Activated B cell treated with CpG ODN at 0.5 μM for 24 hours (primary cell): ENCODE measurements at places on chromosomes 5 and 9. TPM values are rescaled to one million over a fixed set of nuclear protein-coding genes. Genes with fewer than 3 reads are reported as not detected.

Gene HMCN2
- total RNA-seq = not detected in 2 replicates

Gene IQGAP2
- 6.7 and 8.8 TPM in 2 replicates for total RNA-seq

GRCh38 chr5:37893434-37894134 lies 53.7 kb upstream of the GDNF start:
- no peak for DNase-seq

DNA sequence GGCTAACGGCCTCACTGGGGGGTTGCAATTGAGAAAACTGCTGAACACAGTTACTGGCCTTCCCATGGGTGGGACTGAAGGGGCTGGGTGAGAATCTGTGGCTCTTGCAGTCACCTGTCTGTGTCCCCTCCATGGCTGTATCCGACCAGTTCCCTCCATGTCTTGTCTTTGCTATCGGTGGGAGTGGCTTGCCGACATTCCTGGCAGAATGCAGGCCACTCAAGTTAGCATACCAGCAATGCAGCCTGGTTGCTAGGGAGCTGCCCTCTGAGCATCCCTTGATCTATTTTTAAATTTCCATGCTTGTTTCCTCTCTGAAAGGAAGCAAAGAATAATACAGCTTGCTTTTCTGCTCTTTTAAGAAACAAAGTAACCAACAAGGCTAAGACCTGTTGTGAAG lies 1509.7 kb upstream of the WWC1 start:
- no peak for DNase-seq

GRCh38 chr9:36141288-36141687 lies 4.8 kb downstream of the GLIPR2 start:
- no peak for DNase-seq

DNA sequence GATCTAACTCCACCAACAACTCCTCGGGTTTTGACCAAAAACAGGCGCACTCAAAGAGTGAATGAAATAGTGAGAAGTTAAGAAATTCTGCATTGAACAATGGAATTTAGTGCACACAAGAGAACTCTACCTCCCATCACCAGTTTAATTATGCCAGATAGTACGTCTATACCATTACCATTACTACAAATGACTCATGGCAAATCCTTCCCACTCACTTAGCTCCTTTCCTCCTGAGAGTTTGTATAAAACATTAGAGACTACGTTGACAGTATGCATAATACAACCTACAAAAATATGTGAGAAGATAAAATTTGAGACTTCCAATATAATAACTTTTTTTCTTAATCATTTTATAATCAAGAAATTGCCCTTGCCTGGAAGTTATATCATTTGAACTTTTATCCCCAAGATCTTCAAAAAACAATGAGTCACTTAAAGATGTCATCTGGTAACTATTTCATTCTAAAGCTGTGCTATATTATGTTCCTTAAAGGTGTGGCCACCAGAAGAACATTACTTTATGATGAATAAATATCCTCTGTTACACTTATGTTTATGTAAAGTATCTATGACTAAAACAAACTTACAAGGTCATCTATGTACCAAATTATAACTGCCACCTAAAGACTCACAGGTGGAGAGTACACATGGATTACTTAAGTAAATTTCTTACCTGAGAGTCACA lies 297.9 kb upstream of the PTGER4 start:
- DNase-seq = no peak

GRCh38 chr5:98569288-98569687 lies 204.2 kb upstream of the RGMB start:
- no peak for DNase-seq

DNA sequence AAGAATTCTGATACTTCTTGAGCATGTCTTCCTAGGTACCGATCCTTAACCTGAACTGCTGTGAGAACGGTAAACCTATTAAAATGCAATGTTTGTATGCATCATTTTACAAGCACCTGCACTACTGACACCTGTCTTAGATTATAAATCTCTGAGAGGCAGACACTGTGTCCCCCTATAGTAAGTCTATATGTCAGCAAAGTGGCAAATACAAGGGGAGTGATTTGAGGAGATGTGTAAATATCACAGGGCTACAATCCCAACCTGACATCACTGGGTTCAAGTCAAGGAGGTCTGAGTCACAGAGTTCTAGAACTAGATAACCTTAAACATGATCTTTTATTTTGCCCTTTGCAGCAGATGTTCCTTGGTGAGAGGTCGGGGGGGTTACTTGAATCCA lies 64.1 kb downstream of the ANKH start:
- no peak for DNase-seq

DNA sequence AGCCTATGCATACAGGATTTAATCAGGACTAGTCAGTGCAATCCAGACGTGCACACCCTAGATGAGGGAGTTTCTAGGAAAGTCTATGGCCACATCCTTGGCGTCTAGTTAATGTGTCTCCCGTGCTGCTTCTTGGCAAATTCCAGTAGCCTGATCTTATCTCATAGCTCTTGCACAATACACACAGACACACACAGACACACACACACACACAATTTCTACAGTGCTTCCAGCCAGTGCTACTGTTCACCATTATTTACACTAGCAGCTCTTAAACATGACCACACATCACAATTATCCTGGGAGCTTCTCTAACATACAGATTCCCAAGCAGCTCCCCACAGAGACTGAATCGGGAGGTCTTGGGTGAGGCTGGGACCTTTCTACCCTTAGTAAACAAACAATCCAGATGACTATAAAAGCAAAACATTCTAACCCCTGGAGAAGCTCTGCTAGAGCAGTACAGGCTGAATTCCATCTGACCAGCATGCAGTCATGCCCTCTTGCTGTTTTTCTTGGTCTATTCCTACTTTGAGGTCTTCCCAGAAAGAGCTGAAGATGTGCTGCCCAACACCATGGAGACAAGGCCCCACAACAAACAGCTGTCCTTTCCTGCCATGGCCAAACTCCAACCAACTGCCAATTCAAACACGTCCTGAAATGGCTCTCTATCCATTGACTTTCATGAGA lies 236.6 kb downstream of the DEPDC1B start:
- DNase-seq = no peak

DNA sequence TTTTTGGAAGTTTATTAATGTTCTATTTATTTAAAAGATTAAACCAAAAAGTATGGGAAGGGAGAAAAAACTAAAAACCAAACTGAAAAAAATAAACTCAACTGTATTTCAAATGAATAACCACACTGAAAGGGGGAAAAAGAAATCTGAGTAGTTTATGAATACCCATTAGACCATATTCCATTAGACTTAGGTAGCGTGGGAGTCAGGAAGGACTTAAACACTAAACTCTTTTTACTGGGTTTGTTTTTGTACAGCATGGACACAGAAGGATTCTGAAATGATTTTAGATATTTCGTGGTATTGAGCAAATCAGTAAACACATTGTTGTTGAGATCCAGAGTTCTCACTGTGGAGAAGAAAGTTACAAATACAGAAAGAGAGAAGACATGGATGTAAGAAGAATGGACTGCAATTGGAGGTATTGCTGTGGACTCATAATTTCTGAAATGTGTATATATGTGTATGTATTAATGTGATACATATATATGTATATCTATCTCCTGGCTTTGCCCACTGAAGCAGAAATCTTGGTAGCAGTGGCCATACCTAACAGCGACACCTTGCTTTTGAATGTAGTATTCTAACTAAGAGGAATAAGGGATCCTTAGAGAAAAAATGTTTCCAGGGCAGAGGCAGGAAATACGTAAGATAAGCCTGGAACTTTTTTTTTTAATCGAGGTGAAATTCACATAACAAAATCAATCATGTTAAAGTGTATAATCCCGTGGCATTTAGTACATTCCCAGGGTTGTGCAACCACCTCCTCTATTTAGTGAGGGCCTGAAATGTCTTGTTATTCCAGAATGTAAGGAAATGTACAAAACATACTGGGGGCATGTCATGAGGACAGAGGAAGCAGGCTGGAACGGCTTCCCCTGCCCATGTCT lies 228.8 kb downstream of the SMARCA2 start:
- no peak for DNase-seq
